ENCODE measurements at places on chromosomes 4 and X.

DNA sequence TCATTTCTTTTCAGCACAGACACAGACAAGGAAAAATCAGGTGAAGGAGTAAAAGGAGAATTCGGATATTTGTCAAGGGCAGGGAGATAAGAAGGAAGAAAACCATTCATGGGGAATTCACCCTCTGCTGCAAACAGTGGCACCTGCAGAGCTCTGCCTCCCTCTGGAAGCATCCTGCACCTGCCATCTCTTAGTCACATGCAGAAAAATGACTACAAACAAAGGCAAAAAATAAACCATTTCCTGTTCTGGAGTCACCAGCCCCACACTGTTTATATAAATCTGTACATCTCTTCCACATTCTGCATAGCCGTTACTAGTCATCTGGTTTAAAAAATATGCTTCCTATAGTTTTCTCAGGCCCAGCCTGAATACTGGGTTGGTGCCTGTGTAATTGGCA is 205.3 kb downstream of the ARAP2 start:
- DNase-seq = no peak

DNA sequence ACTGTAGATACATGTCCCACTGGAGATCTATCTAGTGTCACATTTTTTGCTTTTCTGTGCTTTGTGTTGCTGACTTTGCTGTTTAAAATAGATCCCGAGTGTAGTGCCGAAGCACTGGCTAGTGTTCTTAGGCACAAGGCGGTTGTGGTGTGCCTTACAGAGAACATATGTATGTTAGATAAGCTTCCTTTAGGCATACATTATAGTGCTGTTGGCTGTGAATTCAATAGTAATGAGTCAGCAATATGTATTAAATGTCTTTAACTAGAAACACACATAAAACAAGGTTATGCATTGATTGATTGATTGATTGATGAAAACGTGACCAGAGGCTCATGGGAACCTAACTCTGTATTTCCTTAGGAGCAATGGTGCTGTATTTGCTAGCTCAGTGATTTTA is 56.2 kb downstream of the COX7B2 start:
- no peak for DNase-seq

- DNase-seq = no peak
Measured at GRCh38 chrX:140501321-140501720, 3.5 kb downstream of the SOX3 start.

GRCh38 chr4:76881375-76881774 is 16.6 kb downstream of the SOWAHB start:
- no peak for DNase-seq

- DNase-seq = peak; percentile 54
Measured at GRCh38 chr4:18020671-18021469, 685 bp downstream of the LCORL start.

DNA sequence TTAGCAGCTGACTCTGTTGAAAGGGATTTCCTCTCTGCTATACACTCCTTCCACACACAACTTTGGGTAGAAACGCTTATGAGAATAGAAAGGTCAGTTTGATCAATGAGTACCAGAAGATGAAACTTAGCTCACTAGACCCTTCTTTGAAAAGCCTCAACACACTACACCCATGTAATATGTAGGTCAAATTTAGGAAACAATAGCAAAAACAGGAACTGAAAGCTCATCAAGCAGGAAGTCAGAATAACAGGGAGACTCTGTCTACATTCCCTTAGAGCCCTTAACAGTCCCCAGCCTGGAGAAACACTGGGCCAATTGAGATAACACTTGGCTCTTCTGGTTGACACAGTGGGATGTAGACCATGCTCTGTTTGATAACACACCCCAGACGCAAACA is 30.7 kb downstream of the SRPX2 start:
- no peak for DNase-seq

- peak; percentile 5 for DNase-seq
Measured at GRCh38 chr4:93828995-93829819, 654 bp downstream of the ATOH1 start.

DNA sequence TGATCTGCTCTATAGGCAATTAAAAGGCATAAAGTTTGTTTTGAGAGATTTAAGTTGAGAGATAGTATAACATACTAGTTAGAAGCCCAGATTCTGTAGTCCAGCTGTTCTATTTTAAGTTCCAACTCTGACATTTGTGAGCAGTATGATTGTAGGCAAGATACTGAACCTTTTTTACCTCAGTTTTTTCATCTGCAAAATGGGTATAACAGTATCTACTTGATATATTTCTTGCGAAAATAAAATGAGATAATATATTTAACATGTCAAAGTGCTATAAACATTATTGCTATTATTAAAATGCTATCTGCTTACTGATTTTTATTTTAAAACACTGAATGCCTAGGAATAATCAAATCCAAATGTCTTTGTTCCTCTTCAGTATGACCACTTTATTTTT is 19.2 kb downstream of the TMPRSS11F start:
- no peak for DNase-seq

DNA sequence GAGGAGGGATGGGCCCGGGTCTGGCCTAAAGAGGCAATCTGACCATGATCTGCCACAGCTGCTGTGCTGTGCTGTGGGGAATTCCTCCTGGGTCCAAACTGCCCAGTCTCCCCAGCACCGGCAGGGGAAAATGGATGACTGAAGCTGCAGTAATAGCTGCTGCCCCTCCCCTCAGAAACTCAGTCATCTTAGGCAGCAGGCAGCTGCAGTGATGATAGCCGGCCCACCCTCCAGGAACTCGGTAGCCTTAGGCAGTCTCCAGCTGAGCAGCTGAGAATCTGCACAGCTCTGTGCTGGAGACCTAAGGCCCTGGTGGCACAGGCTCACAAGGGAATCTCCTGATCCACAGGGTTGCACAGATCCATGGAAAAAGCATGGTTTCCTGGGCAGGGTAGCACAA is 113.4 kb upstream of the USP38 start:
- no peak for DNase-seq

GRCh38 chr4:127759893-127760292 is 22.2 kb upstream of the HSPA4L start:
- no peak for DNase-seq

- no peak for DNase-seq
Measured at GRCh38 chr4:118400356-118400755, 47.6 kb upstream of the PRSS12 start.

DNA sequence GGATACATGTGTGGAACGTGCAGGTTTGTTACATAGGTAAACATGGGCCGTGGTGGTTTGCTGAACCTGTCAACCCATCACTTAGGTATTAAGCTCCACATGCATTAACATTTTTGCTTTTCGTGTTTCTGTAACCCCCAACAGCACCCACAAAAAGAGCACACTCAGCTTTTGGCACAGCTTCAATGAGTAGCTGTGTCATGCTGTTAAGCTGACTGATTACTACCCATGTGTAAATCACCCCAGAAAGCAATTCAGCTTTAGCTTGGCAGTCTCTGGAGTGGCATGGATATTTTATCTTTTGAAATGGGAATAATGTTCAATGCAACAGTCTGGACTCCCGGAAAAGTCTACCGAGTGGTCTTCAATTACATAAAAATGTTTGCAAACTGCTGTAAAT is 734.3 kb downstream of the STIM2 start:
- no peak for DNase-seq

- DNase-seq = no peak
Measured at GRCh38 chrX:111521169-111521568, 9.7 kb downstream of the SERTM2 start.

- no peak for DNase-seq
Measured at GRCh38 chrX:41634284-41634683, 54.5 kb upstream of the GPR34 start.

- no peak for DNase-seq
Measured at GRCh38 chr4:188780028-188780427, 640.8 kb downstream of the TRIML1 start.

- no peak for DNase-seq
Measured at GRCh38 chr4:138003248-138003647, 238.9 kb downstream of the SLC7A11 start.
